ENCODE measurements at places on chromosomes 2 and 18.
A peak's percentile ranks its signal among the peaks of the same experiment; 100 is the strongest.

DNA sequence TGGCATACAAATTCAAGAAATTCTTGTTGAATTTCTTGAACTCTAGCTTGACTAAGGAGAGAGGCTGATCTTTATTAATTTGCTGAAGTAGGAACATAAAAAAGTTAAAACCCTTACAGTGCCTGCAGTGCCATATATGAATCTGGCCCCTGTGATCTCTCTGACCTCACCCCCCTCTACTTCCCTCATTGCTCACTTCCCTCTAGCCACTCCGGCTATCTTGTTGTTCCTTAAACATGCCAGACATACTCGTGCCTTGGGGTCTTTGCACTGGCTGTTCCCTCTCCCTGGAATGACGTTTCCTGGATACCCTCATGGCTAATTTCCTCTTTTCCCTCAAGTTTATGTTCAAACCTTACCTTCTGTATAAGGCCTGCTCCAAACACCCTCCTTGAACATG lies 246.3 kb upstream of the SIX2 start:
- no peak for DNase-seq

- DNase-seq, result no peak
These were observed 71.6 kb upstream of the CHRNA1 start for GRCh38 chr2:174835797-174836255.

- no peak for DNase-seq
These were observed 56.0 kb downstream of the EN1 start for GRCh38 chr2:118791483-118791882.

DNA sequence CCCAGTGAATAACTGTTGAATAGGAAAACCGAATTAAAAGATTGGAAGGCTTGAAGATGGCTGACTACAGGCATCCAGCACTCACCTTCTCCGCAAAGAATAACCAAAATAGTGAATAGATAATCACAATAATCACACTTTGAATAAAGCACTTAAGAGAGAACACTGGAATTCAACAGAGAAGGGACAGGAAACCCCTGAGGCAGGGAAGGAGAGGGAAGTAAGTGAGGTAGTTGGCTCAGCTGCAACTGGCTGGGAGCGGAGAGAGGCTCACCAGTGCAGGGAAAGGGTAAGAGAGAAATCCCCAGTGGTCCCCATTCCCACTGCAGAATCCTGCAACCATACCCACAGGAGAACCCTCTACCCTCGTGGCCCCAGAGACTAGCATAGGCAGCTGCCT lies 246.6 kb upstream of the NCKAP5 start:
- DNase-seq, result no peak

GRCh38 chr2:46915281-46915810 lies at the start of gene MCFD2:
MCFD2 (minus strand) TSS chr2:46915806; CDS start chr2:46909171, 6,635 bp downstream.
- DNase-seq, result peak; percentile 75

- no peak for DNase-seq
These were observed at the start of gene CHRNA1 for GRCh38 chr2:174764280-174765255. CHRNA1 (minus strand) TSS chr2:174764472; CDS start chr2:174764394, 78 bp downstream.

GRCh38 chr2:121368836-121369235 lies 83.8 kb upstream of the TFCP2L1 start:
- no peak for DNase-seq
